Lung (tissue), 17 donors: ENCODE measurements at places on chromosomes 4 and X.

DNA sequence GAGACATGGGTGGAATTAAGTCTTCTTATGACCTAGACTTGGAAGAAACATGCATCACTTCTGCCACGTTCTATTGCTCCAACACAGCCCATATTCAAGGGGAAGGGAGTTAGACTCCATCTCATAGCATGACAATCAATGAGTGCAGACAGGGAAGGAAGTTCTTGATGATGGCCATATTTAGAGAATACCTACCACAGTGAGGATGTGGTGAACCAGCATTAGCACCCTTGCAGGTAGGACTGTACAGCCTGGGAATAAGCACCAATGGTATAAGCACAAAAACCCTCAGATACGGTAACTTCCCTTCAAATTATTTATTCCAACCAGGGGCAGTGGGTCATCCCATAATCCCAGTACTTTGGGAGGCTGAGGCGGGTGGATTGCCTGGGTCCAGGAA lies 29.8 kb downstream of the PAGE2 start:
- peaks cover 6% of the 10 kb centered on the region for H3K27me3 ChIP-seq
- H3K36me3 ChIP-seq, result no peaks in the 10 kb centered on the region
- no peak for DNase-seq
- H3K27ac ChIP-seq, result no peak overlapping the region
- no peak overlapping the region for H3K4me3 ChIP-seq

- no peak for DNase-seq
- H3K4me1 ChIP-seq, result no peaks in the 10 kb centered on the region
- H3K27me3 ChIP-seq, result no peaks in the 10 kb centered on the region
- H3K4me3 ChIP-seq, result no peak overlapping the region
Observed at GRCh38 chr4:107801766-107802211, 22.9 kb upstream of the SGMS2 start.

GRCh38 chr4:68250151-68250930 lies 4.8 kb upstream of the TMPRSS11B start:
- H3K27ac ChIP-seq, result no peak overlapping the region
- no peak overlapping the region for H3K4me3 ChIP-seq
- no peaks in the 10 kb centered on the region for H3K4me1 ChIP-seq
- H3K27me3 ChIP-seq, result no peaks in the 10 kb centered on the region
- no peaks in the 10 kb centered on the region for H3K36me3 ChIP-seq

GRCh38 chr4:4995103-4995907 lies 24.0 kb downstream of the CYTL1 start:
- H3K4me3 ChIP-seq, result no peak overlapping the region
- H3K4me1 ChIP-seq, result no peaks in the 10 kb centered on the region
- peaks cover 9% of the 10 kb centered on the region for H3K27me3 ChIP-seq
- DNase-seq, result peak; percentile 84
- no peaks in the 10 kb centered on the region for H3K36me3 ChIP-seq
- H3K27ac ChIP-seq, result no peak overlapping the region

GRCh38 chr4:177726111-177726510 lies 283.9 kb upstream of the AGA start:
- no peaks in the 10 kb centered on the region for H3K4me1 ChIP-seq
- H3K27me3 ChIP-seq, result no peaks in the 10 kb centered on the region
- no peak overlapping the region for H3K27ac ChIP-seq

DNA sequence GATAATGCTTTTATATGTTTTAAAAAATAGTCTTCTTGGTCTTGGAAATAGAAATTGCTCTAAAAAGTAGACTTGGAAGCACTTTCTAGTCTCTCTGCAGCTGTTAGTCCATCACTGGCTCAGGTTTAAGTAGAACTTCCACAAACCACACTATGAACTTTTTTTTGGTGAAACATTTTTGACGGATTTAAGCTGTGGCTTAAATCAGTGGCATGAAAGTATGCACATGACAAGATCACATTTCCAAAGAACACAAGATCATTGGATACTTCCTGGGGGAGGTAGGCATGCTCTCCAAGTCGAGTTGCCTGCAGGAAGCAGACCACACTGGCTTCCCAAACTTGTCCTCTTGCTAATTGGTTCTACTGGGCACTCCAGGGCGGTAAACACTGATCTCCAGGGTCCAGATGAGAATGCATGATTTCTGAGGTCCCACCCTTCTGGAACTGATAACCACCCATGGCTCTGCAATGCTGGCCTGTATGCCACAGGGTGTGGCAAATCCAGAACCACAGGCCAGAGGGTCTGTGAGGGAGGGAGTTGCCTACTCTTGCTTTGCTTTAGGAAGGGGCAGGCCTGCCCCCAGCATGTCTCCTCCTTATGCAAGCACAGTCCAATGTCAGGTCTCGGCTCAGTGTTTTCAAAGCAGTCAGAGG lies 331.9 kb upstream of the SFRP2 start:
- no peaks in the 10 kb centered on the region for H3K36me3 ChIP-seq
- no peak for DNase-seq
- H3K4me3 ChIP-seq, result no peak overlapping the region

GRCh38 chrX:56963377-56963776 lies 32.0 kb downstream of the SPIN3 start:
- no peak overlapping the region for H3K4me3 ChIP-seq
- H3K27me3 ChIP-seq, result peaks cover 8% of the 10 kb centered on the region
- H3K36me3 ChIP-seq, result no peaks in the 10 kb centered on the region

DNA sequence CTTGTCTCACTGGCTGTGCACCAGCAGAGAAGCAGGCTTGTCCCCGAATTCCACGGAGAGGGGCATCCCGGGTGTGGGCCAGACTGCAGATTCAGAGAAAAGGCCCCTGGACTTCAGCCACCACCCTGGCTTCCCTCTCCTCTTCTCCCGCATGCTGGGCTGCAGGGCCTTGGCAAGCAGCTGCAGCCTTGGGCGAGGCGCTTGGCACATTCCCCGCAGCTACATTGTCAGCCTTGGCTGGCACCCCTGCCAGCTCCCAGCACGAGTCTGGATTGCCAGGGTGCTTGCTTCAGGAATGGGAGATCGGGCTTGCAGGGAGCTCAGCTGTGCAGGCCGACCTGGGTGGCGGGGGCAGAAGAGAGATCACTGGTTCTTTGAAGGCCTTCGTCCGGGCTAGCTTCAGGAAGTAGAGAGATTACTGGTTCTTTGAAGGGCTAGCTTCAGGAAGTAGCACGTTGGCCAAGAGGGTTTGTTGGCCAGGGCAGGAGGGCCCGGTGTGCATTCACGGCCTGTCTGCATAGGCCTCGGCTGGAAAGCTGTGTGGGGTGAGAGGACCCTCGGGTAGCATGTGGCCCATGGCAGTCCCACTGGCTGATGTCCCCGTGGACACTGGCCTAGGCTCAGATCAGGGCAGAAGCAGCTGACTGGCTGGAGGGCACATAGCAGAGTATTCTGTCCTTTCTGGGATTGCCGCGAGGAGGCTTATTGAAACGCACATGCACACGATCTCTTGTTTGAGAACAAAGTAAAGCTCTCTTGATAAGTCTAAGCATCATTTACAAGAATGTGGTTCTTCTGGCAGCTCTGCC lies 2.7 kb downstream of the ABCD1 start:
- H3K27me3 ChIP-seq, result no peaks in the 10 kb centered on the region
- peaks cover 12% of the 10 kb centered on the region for H3K4me1 ChIP-seq
- peak overlapping the region; percentile 87 for H3K27ac ChIP-seq

DNA sequence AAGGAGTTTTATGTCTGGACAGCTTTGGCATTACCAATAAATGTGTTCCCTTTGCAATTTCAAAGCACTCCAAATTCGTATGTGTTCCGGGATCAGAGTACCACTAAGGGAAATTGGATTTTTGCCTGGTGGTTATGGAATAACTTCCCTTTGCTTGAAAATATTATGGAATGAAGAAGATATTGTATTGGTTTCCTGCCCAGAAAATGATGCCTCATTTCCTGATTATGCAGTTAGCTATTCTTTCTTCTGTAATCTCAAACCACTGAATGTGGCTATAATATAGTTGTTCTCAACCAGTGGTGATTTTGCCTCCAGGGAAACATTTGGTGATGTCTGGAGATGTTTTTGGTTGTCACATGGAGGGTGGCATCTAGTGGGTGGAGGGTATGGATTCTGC lies 142.9 kb downstream of the PCDH7 start:
- DNase-seq, result no peak
- no peak overlapping the region for H3K27ac ChIP-seq
- no peaks in the 10 kb centered on the region for H3K27me3 ChIP-seq
- no peaks in the 10 kb centered on the region for H3K36me3 ChIP-seq
- H3K4me1 ChIP-seq, result no peaks in the 10 kb centered on the region

GRCh38 chr4:7135389-7135746 lies 57.0 kb upstream of the SORCS2 start:
- no peaks in the 10 kb centered on the region for H3K36me3 ChIP-seq
- no peak for DNase-seq
- H3K27ac ChIP-seq, result no peak overlapping the region
- no peak overlapping the region for H3K4me3 ChIP-seq
- H3K27me3 ChIP-seq, result no peaks in the 10 kb centered on the region

GRCh38 chrX:23726191-23726590 lies 16.9 kb downstream of the ACOT9 start:
- H3K27ac ChIP-seq, result no peak overlapping the region
- H3K4me3 ChIP-seq, result no peak overlapping the region
- peaks cover 6% of the 10 kb centered on the region for H3K36me3 ChIP-seq
- DNase-seq, result no peak

GRCh38 chr4:186946682-186947294 lies 223.1 kb upstream of the FAT1 start:
- H3K4me1 ChIP-seq, result no peaks in the 10 kb centered on the region
- DNase-seq, result no peak

DNA sequence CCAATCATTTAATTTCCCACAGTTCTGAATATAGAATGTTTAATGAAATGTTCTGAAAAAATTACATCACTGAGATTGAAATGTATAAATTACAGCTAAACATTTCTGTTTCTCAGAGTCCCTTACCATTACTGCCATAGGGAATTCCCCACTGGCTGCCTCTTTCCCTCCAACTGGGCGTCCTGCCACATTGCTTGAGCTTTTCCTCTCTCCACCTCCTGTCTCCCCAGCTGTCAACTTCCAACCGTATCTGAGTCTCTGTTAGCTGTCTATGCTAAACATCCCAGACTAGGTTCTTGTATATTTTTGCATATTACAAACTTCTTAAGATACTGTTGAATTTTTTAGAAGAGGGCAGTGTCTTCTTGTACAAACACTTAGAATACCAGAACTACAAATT lies 407.3 kb upstream of the SLIT2 start:
- no peak overlapping the region for H3K4me3 ChIP-seq
- H3K27me3 ChIP-seq, result no peaks in the 10 kb centered on the region
- H3K27ac ChIP-seq, result no peak overlapping the region
- no peaks in the 10 kb centered on the region for H3K4me1 ChIP-seq
- peak; percentile 61 for DNase-seq

DNA sequence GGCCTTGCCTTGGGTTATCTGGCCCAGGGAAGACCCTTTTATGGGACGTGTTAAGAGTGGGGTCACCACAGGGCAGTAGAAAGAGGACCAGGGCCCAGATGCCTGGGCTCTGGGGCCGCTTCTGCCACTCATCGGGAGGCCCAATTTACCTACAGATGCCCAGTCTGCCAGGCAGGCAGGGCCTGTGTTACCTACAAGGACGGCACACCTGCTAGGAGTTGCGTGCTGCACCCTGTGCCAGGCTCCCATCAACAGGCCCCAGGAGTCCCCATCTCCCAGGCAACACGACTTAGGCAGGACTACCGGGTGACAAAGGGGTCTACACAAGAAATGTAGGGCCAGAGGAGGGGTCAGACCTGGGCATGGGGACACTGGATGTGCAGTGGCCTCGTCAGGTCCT lies 34.6 kb downstream of the WDR1 start:
- peaks cover 30% of the 10 kb centered on the region for H3K36me3 ChIP-seq
- H3K4me3 ChIP-seq, result no peak overlapping the region
- H3K27ac ChIP-seq, result no peak overlapping the region
- H3K4me1 ChIP-seq, result no peaks in the 10 kb centered on the region

- H3K4me1 ChIP-seq, result peaks cover 6% of the 10 kb centered on the region
- H3K27me3 ChIP-seq, result peaks cover 3% of the 10 kb centered on the region
- no peaks in the 10 kb centered on the region for H3K36me3 ChIP-seq
- DNase-seq, result peak; percentile 28
- no peak overlapping the region for H3K27ac ChIP-seq
Observed at GRCh38 chr4:103075435-103075893, 1.1 kb downstream of the SLC9B2 start.

GRCh38 chr4:25015012-25015411 lies 15.7 kb downstream of the LGI2 start:
- peaks cover 13% of the 10 kb centered on the region for H3K4me1 ChIP-seq
- no peak overlapping the region for H3K4me3 ChIP-seq
- no peaks in the 10 kb centered on the region for H3K27me3 ChIP-seq
- H3K36me3 ChIP-seq, result no peaks in the 10 kb centered on the region
- DNase-seq, result no peak
- no peak overlapping the region for H3K27ac ChIP-seq

DNA sequence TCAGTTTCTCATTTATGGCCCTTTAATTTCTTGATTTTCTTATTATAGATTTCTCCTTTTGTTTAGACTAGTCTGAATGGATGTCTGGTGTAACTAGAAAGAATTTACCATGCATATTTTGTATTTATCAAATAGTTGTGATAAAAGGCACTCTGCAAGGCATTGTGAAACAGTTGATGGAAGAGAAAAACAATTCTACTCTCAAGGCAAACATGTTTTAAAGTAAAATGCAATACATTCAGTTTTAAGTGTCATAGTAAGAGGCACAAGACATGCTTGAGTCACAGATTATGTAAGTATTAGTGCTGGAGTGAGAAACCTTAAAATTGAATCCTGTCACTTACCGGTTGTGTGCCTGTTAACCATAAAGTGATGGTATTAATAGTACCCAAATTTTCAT lies 283.3 kb upstream of the DKK2 start:
- DNase-seq, result no peak
- H3K4me3 ChIP-seq, result no peak overlapping the region
- H3K36me3 ChIP-seq, result no peaks in the 10 kb centered on the region

- H3K27ac ChIP-seq, result no peak overlapping the region
- H3K4me1 ChIP-seq, result no peaks in the 10 kb centered on the region
- H3K36me3 ChIP-seq, result no peaks in the 10 kb centered on the region
- DNase-seq, result no peak
- H3K4me3 ChIP-seq, result no peak overlapping the region
Observed at GRCh38 chrX:121050781-121051180, 3.4 kb downstream of the GLUD2 start.

DNA sequence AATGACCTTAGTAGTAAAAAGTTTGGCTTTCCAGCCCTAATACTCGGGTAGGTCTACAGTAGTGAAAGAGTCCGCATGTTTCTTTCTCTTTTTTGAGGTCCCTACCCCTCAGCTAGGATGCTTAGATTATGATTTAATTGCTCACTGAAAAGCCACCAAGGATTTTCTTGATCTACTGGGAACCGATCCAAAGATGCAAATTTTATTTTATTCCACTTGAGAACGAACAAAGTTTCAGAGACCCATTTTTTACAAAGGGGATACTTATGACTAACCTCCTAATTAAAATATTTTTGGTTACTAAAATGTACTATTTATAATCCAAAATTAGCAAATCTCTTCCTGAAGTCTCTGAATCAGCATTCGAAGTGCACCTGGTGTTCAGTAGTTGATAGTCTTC lies 14.3 kb upstream of the PDHA2 start:
- no peaks in the 10 kb centered on the region for H3K36me3 ChIP-seq
- no peak overlapping the region for H3K27ac ChIP-seq
- no peak overlapping the region for H3K4me3 ChIP-seq
- DNase-seq, result no peak

GRCh38 chr4:127995776-127996175 lies 30.6 kb downstream of the ABHD18 start:
- no peaks in the 10 kb centered on the region for H3K4me1 ChIP-seq
- no peak overlapping the region for H3K4me3 ChIP-seq
- H3K27ac ChIP-seq, result no peak overlapping the region
